ENCODE measurements at places on chromosomes 16 and 17.

GRCh38 chr17:62916684-62917571 lies 49.1 kb upstream of the TANC2 start:
- no peak for DNase-seq

DNA sequence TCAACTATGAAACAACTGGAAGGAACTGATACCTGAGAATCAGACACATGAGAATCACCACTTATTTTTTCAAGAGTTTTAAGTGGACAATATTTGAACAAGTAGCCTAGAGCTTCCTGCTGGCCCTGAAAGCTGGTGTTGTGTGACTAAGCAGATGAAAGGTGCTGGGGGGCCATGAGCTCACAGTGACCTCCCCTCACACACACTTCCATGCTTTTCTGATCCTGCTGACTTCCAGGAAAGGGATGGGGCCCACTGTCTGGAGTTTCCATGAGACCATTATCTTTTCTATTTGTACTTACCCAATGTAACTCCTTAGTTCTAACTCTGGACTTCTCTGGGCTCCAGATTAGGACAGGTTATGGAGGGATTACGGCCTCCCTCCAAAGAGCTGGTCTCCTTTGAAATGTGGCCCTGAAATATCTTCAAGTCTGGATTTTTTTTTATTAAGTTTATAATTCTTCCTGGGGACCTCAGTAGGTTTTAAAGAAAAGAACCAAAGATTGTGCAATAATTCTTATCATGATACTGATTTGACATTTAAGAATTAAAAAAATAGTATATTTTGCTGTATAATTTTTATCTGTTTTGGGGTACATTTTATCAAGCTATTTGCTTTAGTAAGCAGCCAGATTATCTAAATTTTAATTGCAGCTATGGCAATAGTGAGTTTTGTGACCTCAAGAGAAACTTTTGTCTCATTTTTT lies 4.9 kb downstream of the CAPNS2 start:
- DNase-seq: no peak

GRCh38 chr17:65529040-65529633 lies 32.3 kb downstream of the AXIN2 start:
- DNase-seq: no peak

DNA sequence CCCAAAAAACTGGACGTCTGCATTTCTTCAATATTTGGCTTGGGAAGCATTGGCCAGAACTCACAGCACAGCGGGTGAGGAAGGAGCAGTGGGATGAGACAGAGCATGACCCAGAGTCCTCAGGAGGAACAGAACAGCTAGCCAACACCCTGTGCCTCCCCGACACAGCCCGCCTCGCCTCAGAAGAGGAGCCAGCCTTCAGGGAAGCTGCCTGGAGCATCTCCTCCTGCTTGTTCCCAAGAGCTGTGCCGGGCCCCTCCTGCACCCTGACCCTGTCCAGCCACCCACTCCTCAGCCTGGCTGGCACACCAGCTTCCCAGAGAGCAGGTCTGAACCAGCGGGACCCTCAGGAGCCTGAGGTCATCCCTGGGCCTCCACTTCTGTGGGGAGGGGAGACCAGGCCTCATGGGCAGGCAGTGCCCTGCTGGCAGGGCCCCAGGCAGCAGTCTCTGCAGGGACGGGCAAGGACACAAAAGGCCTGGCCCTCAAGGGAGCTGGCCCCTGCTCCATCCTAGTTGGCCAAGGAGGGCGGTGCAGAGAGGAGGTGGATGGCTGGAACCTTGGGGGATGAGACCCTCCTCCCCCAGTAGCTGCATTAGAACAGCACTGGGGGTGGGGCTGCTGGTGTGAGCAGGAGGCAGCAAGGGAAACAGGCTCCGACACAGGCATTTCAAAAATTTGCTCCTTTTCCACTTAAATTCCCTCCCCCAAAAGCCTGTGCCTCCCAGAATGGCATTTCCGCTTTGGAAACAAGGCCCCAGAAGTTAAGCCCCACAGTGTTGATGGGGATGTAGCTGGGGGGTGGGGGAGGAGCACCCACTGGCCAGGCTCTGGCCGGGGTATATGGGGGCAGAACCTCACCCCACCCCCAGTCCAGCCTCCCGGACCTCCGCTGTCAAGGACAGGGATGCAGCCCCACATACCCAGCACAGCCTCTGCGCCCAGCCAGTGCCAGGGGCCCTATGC lies 1.8 kb upstream of the BCAR1 start:
- DNase-seq: no peak

GRCh38 chr17:40498281-40499084 lies 2.9 kb downstream of the TNS4 start:
- no peak for DNase-seq

DNA sequence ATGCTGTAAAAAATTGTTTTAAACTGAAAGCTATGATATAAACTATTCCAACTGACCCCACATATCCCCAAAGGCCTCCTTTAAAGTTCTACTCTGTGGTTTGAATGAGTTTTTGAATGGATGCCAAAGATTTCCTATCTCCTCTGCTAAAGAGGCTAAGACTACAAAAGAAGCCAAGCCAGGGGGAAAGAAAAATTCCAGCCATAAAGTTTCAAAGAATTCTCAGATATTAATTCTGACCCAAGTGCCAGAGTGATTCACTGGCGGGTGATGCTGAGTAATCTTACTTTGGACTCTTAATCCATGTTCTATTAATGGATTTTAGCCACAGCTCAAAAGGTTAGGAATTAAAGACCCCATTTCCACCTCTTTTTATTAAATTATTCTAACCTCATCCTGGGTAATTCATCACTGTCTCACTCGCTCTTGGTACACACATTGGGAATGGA lies 60.7 kb downstream of the HS3ST3A1 start:
- no peak for DNase-seq

GRCh38 chr17:10033959-10034358 lies 128.9 kb upstream of the RCVRN start:
- DNase-seq: no peak

DNA sequence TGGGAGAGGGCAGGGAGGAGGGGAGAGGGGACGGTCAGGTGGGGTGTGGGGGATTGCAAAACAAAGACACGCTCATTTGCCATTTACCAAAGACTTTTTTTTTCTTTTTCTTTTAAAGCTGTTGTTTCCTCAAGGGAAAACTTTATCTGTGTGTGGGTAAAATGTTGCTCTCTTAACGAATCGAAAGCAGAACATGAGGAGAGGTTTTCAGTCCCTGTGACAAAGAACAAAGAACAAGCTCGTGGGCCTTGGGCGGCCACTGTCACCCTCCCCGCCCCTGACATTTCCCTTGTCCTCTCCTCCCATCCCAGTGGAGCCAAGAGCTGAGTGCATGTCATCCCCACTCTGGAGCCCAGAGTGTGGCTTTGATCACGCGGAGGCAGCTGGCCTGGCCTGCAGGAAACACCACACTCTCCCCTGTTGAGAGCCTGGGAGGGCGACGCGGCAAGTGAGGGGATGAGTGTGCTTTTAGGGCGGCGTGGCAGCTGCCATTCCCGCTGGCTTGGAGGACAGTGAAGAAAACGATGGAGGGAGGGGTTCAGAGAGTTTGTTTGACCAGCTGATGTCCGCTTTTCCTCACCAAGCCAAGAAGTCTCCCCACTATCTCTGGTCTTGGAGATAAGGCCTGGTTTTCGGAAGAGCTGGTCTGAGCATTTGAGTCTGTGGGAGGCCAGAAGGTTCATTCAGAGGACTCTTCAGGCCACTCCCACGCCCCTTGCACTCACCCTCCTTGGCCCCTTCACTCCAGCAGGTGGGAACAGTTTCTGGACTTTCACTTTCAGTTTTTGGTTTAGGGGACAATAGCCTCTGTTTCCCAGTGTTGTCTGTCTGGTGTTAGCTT lies 11.4 kb downstream of the CCR7 start:
- DNase-seq: peak; percentile 62

DNA sequence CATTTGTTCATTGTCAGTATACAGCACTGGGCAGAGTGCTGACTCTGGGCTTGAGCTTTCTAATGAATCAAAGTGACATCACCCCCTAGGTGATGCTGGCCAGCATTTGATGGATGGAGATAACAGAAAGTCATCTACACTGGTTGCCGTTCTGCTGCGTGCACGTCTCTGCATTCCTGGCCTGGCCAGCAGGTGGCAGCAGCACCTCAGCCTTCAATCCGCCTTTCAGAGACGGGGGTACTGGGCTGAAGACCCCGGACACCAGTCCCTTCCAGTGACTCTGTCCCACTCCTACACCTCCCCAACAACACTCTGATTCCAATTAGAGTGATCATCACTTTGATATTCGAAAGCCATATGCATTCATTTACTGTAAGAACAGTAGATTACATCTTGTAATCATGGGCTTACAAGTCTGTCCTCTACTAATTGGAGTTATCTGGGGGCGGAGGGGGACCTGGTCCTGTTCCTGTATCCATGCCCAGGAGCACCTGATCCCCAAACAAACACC lies 6.0 kb downstream of the CPSF4L start:
- peak; percentile 78 for DNase-seq

All from GM13976 (cell line).